ENCODE measurements at places on chromosomes 2 and 18.

DNA sequence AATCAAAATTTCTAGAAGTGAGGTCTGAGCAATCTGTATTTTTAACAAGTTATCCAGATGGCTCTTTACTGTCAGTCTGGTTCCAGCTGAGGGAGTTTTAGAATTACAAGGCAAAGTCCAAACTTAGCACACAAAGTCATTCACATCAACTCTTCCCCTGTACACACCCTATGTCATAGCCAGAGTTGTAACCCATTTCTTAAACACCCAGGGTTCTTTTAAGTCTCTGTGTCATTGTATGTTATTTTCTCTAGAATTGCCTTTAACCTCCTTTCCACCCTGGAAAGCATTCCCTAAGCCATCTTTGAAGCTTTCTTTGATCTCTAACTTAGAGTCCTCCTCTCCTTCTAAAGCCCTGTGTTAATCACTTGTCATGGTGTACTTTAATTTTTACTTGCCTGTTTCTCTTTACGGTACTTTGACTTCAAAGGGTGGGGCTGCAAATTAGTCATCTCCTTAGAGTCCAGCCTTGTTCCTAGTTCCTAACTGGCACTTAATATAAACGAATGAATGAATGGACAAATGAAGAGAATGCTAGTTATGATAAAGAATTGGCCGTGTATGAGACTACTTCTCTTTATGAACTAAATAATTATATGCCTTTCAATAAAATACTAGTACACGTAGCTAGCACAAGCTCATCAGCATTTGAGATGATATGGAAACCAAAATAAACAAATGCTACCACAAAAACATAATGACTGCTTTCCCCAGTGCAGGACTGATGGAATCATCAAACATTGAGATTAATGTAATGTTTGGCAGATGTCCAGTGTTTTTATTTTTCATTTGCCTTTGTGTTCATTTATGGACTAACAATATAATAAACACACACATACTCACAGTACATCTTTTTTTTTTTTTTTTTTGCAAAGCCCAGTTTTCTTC, 11.9 kb upstream of the ACTR3 start:
- no peak for DNase-seq

- no peak for DNase-seq
These were observed 273.1 kb downstream of the NAPG start for GRCh38 chr18:10798727-10799550.

- DNase-seq: no peak
These were observed 18.2 kb upstream of the ADAM17 start for GRCh38 chr2:9573840-9574239.

DNA sequence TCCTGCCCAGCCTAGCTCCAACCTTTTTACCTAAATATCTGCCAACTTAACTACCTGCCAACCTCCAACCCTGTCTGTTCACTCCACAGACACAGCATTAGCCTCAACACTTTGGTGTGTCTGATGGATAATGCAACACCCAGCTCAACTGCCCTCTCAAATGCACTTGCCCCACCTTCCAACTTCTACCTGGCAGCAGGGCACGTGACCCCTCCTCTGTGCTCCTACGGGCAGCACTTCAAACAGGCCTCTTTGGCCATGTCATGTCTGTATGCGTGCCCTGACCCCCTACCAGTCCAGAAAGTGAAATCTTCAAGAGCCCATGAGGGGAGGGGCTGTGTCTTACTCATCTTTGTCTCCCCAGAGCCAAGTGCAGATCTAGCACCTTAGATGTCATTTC, 25.5 kb downstream of the RNF149 start:
- DNase-seq: no peak

DNA sequence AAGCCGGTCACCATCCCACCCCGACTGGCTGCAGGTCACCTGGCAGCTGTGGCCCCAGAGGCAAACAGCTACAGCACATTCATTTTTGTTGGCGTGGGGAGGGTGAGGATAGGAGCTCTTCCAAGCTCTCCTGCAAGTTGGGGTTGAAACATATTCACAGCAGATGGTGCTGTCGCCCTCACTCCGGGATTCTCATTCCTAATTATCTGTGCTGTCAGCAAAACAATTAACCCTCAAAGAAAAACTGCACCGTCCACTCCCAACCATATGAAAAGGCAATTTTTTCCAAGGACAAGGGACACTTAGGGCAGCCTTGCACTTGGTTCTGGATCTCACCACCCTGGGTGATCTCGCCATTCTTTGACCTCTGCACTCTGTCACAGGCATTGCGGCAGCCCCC, 68.6 kb downstream of the ZBTB7C start:
- no peak for DNase-seq

- no peak for DNase-seq
These were observed 3.2 kb upstream of the LIMS2 start for GRCh38 chr2:127678531-127678930.

GRCh38 chr2:47087051-47087450, 68.1 kb downstream of the STPG4 start:
- no peak for DNase-seq

GRCh38 chr18:48347756-48348326, 61.3 kb downstream of the ZBTB7C start:
- no peak for DNase-seq

DNA sequence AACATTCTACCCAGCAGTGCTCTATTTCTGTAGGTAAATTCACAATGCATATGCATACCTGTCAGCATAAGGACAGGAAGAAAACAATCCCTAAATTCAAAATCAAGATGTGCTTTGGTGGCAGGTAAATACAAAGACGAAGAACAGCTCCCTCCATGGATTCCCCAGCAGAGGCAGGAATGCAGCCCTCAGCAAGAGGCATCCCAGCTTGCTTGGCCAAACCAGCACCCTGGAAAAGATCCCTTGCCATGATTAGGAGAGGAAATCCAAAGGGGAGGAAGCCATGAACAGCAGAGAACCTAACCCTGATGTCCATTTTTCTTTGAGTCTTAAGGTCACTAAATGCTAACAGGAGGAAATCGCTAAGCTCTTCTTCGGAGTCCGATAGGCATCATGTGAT, 91.2 kb downstream of the KCTD1 start:
- no peak for DNase-seq

- no peak for DNase-seq
These were observed 42.5 kb downstream of the APOB start for GRCh38 chr2:21001225-21001946.

DNA sequence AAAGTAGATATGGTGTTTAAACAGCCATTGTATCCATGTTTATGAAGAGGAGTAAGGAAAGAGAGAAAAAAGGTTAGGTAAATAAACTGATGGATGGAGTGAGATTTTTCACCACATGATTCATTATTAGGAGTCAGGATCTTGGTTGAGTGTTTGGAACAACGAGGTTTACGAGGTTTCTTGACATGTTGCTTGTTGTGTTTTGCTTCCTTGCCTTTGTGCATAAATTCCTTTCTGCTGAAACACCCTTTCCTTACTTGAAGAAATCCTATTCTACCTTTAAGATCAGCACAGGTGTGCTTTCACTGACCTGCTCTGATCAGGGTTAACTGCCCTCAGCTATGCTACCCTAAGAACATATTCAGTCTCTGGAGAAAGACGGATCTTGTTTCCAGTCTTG, 66.6 kb downstream of the EFEMP1 start:
- no peak for DNase-seq

GRCh38 chr2:227625420-227625819, 8.1 kb downstream of the SCYGR4 start:
- DNase-seq: no peak

DNA sequence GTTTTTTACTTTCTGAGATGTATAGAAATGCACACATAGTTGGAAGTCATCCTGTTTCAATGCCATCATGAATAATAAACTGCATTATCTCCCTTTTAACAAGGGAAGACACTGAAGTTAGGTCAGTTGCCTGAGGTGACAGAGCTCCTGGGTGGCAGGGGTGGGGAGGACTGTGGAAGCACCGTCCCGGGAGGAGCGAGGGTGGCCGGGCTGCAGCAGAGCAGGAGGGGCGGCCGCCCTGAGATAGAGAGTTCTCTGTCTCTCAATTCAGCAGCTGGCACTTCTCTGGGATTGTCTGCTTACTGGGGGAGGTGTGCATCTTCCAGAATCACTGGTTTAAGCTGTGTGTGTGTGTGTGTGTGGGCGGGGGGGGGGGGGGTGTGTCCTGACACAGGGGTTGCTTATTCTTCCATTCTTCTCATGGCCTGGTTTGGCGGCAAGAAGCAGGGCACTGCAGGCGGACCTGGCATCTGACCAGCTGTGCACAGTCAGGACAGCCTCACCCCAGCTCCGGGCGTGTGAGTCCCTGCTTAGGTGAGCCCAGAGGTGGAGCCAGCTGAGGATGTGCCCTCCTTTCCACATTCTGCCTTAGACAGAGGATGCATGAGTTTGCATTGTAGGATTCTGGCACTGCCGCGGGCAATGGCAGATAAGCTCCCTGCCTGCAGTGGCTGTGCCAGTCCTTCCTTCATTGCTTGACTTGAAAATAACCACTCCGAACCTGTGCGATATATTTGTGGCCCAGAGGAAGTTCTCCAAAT, 40.4 kb downstream of the VWA3B start:
- no peak for DNase-seq

DNA sequence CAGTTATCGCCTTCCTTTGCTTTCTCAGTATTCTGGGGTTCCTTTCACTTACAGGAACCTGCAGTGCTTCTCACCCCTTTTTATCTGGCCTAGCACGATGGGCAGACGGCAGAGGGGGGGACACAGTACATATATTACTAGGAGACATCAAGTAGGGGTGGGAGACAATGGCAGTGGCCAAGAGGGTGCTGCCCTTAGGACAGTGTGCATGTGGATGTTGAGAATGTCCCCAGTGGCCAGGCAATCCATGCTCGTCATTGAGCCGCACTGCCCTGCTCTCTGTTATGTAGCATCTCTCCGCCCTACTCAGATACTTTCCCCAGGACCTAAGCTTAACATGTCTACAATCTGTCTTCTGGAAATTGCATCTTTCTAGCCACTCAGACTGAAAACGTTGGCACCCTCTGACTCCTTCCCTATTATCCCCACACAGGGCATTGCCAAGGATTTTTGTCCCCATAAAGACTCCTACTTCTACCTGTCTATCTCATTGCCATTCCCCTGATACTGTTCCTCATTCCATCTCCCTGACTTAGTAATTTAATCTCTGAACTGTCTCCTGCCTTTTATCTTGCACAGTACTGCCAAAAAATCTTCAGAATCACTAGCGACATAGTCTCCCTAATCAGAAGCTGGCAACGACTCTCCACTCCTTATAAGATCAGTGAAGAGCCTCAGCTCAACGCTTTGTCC, 6.6 kb downstream of the DSG2 start:
- DNase-seq: no peak

GRCh38 chr18:27413495-27414401, 228.6 kb upstream of the CHST9 start:
- no peak for DNase-seq

GRCh38 chr2:8090748-8091700, 590.8 kb upstream of the ID2 start:
- no peak for DNase-seq

DNA sequence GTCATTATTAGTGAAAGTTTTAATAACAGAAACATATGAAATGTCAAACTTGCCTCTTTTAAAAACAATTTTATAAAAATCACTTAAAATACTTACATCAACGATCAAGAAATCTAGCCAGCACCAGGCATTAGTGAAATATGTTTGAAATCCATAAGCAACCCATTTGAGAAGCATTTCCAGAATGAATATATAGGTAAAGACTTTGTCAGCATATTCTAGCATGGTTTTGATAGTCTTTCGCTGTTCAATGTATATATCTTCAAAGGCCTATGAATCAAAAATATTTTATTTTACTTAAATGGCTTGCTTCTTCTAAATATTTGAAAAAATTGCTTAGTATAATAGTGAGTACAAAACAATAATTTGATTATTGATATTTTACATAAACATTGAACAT, 91.1 kb downstream of the SCN3A start:
- DNase-seq: no peak

DNA sequence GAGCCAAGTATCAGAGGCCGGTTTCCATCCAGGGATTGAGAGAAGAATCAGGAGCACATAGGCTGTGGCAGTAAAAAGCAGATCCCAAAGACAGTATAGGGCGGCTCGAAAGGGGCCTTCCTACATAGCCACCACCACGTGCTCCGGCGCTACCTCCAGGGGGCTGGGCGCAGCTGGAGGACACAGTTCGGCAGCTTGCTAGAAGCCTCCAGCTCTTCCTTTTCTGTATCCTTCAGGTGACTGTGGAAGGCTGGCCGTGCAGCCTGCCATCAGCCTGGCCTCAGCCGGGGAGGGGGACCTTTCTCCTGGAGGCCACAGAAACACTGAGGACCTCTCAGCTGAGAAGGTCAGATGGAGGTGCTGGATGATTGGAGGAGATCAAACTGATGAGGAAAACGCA, 183.6 kb upstream of the GLI2 start:
- no peak for DNase-seq

- no peak for DNase-seq
These were observed 767 bp upstream of the CCDC102B start for GRCh38 chr18:68796936-68797690.

GRCh38 chr18:54924948-54925347, 34.3 kb downstream of the CCDC68 start:
- DNase-seq: no peak

DNA sequence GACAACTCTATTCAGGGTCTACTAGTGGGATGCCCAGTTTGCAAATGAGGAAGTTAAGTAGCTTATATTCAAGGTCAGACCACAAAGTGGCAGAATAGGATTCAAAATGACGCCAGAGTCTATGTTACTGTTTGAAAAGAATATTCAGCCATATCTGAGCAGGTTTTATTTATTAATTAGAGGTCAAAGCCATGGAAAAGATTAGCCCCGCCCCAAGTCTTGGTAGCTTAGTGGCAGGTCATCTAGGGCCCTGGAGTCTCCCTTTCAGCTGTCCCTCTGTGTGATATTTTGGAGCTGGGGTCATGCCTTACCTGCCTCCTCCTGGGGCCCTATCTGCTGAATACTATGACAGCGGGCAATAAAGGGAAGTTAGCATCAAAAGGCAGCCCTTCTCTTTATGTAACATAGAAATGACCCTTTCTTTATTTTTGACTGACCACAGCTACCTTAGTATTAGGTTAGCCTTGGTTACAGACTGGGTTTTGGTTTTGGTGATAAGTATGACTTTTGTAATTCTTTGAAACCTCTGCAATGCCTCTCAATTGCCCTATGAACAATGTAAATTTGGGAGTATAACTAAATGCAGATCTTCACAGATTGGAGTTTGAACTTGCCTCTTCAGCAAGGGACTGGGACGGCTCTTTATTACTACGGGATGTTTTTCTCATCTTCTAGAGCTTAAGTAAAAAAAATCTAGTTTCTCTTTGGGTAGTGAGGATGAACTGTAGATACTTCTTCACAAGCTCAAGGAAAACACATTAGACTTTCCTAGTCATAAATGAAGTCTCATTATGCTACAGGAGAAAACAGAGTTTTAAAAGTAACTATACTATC, 153.0 kb upstream of the ITGA4 start:
- no peak for DNase-seq

All from stimulated activated CD8-positive, alpha-beta memory T cell treated with anti-CD3 and anti-CD28 coated beads, Interleukin-4, amount 100 ng/mL, for 1 hour (primary cell).